ENCODE measurements at places on chromosomes 3 and 15.

DNA sequence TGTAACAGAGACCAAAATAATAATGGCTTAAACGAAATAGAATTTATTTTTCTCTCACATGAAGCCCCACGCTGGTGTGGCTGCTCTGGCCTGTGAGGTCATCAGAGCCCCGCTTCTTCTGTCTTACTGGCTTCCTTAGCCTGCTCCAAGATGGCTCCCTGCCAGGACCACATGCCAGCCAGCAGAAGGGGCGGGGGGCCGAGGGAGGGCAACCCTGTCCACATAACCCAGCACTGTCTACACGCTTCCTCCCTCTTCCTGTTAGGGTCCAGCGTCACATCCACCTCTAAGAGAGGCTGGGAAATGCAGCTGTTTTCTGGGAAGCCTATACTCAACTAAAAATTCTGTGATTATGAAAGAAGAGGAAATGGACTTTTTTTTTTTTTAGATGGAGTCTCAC lies 107.9 kb upstream of the DLG1 start:
- DNase-seq, result no peak

GRCh38 chr3:146625186-146625775 lies 20.1 kb upstream of the PLSCR5 start:
- no peak for DNase-seq

DNA sequence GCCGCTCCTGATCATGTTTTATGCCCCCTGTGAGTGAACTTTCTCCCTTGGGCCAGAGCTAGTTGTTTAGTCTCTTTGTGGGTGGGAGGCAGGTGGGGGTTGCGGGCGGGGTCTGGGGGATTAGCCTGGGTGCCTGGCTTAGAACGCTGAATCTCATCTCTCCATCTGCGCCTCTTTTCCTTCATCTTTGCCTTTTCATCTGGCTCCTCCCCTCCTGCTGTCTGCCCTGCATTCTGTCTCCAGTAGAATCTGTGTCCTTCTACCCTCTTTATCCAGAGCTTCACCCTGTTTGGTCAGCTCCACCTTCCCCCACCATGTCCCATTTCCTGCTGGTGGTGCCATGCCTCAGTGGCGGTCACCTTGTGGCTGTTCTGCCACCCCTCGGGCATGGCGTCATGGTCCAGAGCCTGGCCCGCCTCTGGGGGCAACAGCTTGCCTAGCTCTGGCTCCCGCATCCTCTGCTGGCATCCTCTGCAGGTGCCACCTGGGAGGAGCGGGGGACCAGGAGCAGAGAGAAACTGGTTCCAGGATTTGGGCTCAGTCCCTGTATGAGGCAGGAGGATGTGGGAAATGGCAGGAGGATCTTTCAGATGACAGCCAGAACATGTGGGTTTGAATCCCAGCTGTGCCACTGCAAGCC lies 44.3 kb downstream of the PDIA5 start:
- DNase-seq, result no peak

GRCh38 chr15:31197497-31198414 lies 96.2 kb upstream of the TRPM1 start:
- DNase-seq, result peak; percentile 80

GRCh38 chr3:146517684-146518435 lies 26.5 kb downstream of the PLSCR1 start:
- no peak for DNase-seq

- DNase-seq, result no peak
Measured at GRCh38 chr3:174907628-174908407, 48.7 kb downstream of the NAALADL2 start.

- DNase-seq, result peak; percentile 80
Measured at GRCh38 chr3:132730891-132731580, 8.8 kb upstream of the NPHP3 start.

DNA sequence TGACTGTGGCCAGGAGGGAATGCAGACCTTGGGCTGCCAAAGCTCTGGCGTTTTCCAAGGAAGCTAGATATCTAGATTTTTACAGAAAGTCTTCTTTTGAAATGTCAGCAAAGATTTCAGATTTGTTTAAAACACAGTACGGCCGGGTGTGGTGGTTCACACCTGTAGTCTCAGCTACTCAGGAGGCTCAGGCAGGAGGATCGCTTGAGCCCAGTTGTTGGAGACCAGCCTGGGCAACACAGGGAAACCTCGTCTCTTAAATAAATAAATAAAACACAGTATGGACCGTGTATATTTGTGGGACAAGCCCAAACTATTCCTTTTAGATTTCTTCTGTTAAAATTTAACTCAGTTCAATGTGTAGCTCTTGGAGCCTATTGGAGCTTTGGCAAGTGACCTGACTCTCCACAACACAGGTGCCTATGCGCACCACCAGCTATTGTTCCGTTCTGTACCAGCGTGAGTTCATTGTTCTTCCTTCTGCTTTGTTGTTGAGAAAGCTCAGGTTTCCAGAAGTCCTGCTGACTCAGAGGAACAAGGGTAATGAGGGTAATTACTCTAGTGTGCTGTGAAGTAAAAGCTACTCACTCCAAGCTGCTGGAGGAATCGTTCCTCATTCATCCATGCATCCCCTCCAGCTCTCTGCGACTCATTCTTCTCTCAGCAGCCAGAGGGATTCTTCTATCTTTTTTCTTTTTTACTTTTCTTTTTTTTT lies 73.1 kb upstream of the SLC6A6 start:
- peak; percentile 88 for DNase-seq

- peak; percentile 43 for DNase-seq
Measured at GRCh38 chr15:72783004-72783639, 436 bp downstream of the ADPGK start.

DNA sequence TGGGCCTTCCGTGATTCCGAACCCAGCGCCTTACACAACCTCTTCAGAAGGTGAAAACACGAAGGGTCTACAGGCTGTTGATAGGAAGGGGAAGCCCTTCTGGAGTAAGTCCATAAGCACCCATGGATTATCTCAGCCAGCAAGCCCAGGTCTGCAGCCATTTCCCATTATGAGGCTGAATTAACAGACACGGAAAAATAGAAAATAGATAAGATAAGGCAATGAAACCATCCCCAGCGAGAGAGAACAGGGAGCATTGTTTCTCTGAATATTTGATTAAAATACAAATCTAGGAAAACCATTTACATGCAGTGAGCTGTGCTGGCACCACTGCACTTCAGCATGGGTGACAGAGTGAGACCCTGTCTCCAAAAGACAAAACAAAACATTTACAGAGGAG lies 16.2 kb upstream of the CERS3 start:
- DNase-seq, result no peak

- DNase-seq, result no peak
Measured at GRCh38 chr3:108779496-108779895, 22.3 kb upstream of the RETNLB start.

DNA sequence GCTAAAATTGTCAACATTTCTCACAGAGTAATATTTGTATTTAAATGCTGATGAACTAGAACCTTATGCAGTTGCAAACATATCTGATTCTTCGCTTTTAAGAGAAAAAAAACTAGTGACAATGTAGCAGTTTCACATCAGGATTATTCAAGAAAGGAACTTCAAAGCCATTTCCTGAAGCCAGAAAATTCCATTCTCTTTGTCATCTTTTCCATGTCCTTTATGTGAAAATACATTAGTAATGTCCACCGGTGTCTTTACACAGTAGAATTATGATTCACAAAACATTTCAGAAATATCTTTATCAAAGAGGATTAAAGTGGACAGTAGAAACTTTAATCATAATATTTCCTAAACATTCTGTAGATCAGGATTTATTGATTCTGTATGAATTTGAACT lies 12.7 kb upstream of the LXN start:
- no peak for DNase-seq

- no peak for DNase-seq
Measured at GRCh38 chr15:101531170-101531569, 41.7 kb upstream of the PCSK6 start.

- peak; percentile 14 for DNase-seq
Measured at GRCh38 chr3:180749322-180749721, 70.0 kb upstream of the CCDC39 start.

DNA sequence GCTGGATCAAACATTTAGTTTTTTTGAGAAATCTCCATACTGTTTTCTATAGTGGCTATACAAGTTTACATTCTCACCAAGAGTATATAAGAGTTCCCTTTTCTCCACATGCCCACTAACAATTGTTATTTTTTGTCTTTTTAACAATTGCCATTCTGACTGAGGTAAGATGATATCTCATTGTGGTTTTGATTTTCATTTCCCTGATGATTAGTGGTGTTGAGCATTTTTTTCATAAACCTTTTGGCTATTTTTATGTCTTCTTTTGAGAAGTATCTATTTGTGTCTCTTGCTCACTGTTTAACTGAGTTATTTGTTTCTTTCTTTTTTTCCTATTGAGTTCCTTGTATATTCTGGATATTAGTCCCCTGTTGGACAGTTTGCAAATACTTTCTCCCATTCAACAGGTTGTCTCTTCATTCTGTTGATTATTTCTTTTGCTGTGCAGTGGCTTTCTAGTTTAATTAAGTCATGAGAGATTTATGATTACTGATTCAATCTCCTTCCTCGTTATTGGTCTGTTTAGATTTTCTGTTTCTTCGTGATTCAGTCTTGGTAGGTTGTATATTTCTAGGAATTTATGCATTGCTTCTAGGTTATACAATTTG lies 6.7 kb upstream of the RNF13 start:
- DNase-seq, result no peak

GRCh38 chr15:91264651-91265351 lies 164.7 kb downstream of the SV2B start:
- no peak for DNase-seq

GRCh38 chr15:49174902-49175301 lies 4.9 kb downstream of the GALK2 start:
- no peak for DNase-seq

DNA sequence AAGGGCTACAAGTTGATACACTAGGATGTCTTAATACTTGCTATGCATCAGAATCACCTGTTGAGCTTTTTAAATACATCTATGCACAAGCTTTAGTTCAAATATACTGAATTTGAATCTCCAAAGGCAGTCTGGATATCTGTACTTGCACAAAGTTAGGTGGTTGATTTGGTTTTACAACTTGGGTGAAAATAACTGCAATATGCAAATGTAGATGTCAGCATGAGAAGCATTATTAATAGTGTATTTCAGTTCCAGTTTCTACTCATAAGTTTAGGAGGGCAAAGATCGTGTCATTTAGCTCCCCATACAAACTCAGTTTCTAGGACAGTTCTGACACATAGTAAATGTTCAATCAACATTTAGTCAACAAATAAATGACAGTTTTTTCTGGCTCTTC lies 25.6 kb downstream of the IQCB1 start:
- no peak for DNase-seq

Measured in GM23338 (cell line).